ENCODE measurements at places on chromosomes 2 and 18.

- no peak for DNase-seq
Measured at GRCh38 chr18:38174594-38174993, 609.0 kb upstream of the CELF4 start.

DNA sequence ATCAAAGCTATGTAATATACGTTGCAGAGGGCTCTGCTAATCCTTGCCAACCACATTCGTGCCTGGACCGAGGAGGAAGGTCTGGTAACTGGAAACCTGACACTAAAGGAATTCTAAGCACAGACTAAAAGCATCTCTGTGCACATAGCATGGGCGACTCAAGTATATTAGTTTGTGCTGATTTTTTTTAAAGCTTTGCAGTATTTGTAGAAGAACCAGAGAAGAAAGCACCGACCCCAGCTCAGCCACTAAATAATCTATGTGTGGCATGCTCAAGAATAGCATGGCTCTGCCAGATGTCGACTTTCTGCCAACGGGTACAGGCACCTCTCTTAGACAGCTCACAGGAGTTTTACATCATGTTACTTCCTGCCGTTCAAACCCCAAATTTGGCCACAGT lies 73.2 kb upstream of the NRP2 start:
- DNase-seq, result no peak

GRCh38 chr2:1812926-1813325 lies 68.6 kb upstream of the PXDN start:
- no peak for DNase-seq

DNA sequence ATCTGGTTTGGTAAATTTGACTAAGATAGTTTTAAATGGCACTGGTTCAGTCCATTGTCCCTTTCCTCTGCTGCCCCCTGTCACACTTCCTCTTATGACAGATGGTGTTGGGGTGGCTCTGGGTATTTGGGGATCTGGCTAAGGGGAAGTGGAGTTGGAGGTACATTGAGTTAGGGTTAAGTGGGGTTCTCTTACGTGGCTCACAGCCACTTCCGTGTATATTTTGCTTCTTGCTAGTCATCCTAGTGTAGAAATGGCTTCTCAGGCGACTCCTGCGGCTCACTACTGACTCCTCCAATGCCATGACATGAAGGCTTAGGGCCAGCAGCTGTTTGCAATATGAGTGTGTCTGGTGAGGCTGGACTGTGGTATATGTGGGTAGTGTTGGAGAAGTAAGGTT lies 187.0 kb downstream of the HAUS1 start:
- DNase-seq, result no peak

DNA sequence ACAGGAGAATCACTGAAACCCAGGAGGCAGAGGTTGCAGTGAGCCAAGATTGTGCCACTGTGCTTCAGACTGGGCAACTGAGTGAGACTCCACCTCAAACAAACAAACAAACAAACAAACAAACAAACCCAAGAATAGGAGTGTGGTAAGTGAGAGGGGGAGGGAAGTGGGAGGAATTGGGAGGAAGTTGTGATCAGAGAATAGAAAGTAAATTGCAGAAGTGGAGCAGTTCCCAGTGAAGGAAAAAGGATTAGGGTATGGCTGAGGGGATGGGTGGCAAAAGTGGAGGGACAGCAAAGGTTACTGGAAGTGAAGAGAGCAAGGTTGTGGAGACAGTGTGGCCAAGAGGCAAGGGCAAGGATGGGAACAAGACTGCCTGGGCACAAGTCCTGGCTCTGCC lies 41.1 kb upstream of the C1GALT1C1L start:
- no peak for DNase-seq

GRCh38 chr18:38801640-38802039 lies 1236.0 kb upstream of the CELF4 start:
- no peak for DNase-seq

DNA sequence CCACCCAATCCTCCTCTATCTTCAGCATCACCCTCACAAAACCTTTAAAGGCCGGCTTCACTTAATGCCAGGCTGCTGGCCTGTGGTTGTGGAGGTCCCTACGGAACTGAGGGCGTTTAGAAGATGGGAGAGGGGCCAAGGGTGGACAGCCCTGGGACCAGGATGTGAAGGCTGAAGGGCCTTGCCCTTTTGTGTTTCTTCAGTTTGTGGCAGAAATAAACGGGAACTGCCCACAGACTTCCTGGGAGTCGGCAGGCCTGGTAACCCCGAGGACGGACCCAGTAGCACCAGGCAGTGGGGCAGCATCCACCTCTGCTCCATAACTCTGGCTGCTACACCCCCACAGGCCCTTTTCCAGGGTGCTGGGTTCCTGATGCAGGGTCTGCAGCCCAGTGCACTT lies 51.3 kb downstream of the LYPD1 start:
- no peak for DNase-seq

DNA sequence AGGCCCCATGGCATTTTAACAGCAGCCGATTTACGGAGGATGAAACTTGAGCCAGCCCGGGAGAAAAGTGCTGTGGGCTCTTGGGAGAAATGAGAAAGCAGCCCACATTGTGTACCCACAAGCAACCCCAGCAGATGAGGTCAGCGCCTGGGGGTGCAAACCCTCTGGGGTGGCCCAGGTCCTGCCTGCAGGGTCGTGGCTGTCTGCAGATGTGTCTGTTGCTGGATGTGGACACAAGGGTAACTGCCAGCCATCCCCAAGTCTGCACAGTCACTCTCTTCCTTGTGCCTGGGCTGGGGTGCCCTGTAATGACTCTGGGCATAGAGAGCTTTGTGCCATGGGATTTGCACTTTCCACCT lies 170.8 kb downstream of the PRKCE start:
- DNase-seq, result no peak

- no peak for DNase-seq
Measured at GRCh38 chr2:82089518-82089917, 1785.0 kb upstream of the LRRTM1 start.

GRCh38 chr2:146979746-146980145 lies 865.1 kb upstream of the ACVR2A start:
- DNase-seq, result no peak

GRCh38 chr2:15182275-15182674 lies 378.9 kb downstream of the NBAS start:
- no peak for DNase-seq

GRCh38 chr2:17107871-17108270 lies 410.4 kb downstream of the RAD51AP2 start:
- no peak for DNase-seq

DNA sequence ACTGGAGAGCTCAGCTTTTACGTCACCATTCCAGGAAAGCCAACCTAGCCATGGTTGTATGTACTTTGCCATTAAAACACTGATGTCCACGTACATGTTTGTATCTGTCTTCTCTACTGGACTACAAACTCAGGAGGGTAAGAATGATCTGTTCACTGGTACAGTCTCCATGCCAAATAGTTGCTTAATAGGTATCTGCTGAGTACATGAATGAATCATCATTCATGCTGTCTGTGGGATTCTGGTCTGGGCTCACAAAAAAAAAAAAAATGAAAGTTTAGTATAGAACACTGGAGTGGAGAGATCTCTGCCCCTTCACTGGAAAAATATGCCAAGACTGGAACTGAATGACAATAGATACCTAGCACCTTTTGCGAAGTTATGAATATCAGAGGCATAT lies 102.6 kb upstream of the ITGA4 start:
- DNase-seq, result peak; percentile 85

- peak; percentile 12 for DNase-seq
Measured at GRCh38 chr2:152743002-152743401, 24.6 kb downstream of the ARL6IP6 start.

DNA sequence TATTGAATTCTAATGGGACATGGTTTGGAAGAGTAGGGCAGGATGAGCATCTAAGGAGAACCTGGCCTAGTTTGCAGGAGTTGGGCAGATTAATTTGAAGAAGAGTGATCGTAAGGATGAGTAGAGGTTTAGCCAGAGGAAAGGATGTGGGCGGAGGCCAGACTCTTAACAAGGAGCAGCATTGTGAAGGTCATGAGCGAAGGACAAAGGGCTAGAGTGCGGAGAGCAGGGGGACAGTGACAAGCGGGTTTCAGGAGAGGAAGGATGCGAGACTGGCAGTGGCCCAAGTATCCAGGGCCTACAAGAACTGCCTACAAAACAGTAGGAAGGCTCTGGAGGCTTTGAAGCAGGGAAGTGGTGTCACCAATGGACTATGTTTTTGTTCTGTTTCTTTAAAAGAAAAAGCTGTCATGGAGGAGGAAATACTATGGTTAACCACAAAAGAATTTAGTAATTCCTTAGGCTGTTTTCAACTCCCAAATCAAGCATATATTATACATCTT lies 20.1 kb downstream of the SLC66A3 start:
- DNase-seq, result peak; percentile 65

All from AG20443 (cell line).